ENCODE measurements at places on chromosomes 1 and 21. TPM values are rescaled to one million over a fixed set of nuclear protein-coding genes. Genes with fewer than 3 reads are reported as not detected.

Gene LAMC2
- polyA plus RNA-seq: not detected

Gene TRIM45
- polyA plus RNA-seq: 0.06 TPM

Gene OR2L2
- polyA plus RNA-seq: not detected

Gene RIT1
- polyA plus RNA-seq: 17.7 TPM

- no peaks in the 10 kb centered on the region for H3K36me3 ChIP-seq
- H3K4me1 ChIP-seq: no peaks in the 10 kb centered on the region
- no peaks in the 10 kb centered on the region for H3K27me3 ChIP-seq
- H3K27ac ChIP-seq: no peak overlapping the region
Observed at GRCh38 chr21:31752352-31752751, 20.4 kb upstream of the SCAF4 start.

- H3K4me3 ChIP-seq: no peak overlapping the region
- no peaks in the 10 kb centered on the region for H3K27me3 ChIP-seq
Observed at GRCh38 chr1:18012686-18013085, 94.9 kb upstream of the IGSF21 start.

DNA sequence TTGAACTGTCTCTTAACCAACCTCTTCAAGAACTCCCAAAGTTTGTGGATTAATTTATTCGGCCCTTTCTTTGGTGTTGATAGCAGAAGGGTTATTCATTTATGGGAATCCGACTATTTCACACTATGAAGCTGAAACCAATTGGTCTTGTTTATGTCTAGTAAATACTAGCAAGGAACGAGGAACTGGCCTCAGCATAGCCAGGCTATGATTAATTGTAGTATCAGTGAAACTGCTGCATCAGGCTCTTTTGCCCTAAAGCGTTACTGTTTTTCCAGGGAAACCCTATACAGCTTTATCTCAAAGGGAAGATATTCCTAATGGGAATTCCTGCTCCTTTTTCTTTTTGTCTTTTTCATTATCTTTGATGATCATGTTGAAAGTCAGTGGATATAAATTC is 35.1 kb downstream of the CLEC20A start:
- H3K36me3 ChIP-seq: no peaks in the 10 kb centered on the region
- H3K27ac ChIP-seq: no peak overlapping the region
- H3K4me3 ChIP-seq: no peak overlapping the region
- H3K27me3 ChIP-seq: no peaks in the 10 kb centered on the region
- H3K4me1 ChIP-seq: no peaks in the 10 kb centered on the region
